ENCODE measurements at places on chromosomes 6 and 20. TPM values are rescaled to one million over a fixed set of nuclear protein-coding genes. Genes with fewer than 3 reads are reported as not detected.

Gene MYB
- polyA plus RNA-seq, result not detected

Gene SNAI1
- 8.4 TPM for polyA plus RNA-seq

Gene PPARD
- 21.2 TPM for polyA plus RNA-seq

Gene PAK5
- 0.07 TPM for polyA plus RNA-seq

Gene CAP2
- 66.1 TPM for polyA plus RNA-seq

Gene C6orf52
- polyA plus RNA-seq, result 0.29 TPM

- DNase-seq, result no peak
Observed at GRCh38 chr20:50325651-50326050, 135.0 kb downstream of the CEBPB start.

DNA sequence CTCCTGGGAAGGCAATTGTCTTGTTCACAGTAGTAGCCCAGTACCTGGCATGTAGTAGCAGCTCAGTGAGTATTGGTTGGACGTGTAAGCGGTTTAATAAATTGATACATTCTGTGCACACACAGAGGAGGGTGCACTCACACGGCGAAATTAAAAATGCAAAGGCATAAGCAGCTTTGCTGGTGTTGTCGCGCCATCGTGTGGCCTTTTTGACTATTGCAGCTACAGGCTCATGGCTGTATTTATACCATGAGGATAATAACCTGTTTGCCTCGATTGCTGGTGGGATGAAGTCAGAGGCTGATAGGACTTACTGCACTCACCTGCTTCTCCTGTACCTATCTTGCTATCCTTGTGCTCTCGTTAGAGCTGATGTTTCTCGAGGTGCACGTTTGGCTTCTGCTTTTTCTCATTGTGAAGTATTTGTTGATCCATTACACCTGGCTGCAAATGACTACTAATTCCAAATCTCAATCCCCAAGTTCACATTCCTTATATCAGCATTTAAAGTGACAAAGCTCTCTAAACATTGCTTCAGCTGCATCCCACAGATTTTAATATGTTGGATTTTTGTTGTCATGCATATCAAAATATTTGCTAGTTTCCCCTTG is 61.5 kb downstream of the TBXT start:
- peak; percentile 69 for DNase-seq

GRCh38 chr6:112833581-112834131 is 486.5 kb downstream of the RFPL4B start:
- no peak for DNase-seq

DNA sequence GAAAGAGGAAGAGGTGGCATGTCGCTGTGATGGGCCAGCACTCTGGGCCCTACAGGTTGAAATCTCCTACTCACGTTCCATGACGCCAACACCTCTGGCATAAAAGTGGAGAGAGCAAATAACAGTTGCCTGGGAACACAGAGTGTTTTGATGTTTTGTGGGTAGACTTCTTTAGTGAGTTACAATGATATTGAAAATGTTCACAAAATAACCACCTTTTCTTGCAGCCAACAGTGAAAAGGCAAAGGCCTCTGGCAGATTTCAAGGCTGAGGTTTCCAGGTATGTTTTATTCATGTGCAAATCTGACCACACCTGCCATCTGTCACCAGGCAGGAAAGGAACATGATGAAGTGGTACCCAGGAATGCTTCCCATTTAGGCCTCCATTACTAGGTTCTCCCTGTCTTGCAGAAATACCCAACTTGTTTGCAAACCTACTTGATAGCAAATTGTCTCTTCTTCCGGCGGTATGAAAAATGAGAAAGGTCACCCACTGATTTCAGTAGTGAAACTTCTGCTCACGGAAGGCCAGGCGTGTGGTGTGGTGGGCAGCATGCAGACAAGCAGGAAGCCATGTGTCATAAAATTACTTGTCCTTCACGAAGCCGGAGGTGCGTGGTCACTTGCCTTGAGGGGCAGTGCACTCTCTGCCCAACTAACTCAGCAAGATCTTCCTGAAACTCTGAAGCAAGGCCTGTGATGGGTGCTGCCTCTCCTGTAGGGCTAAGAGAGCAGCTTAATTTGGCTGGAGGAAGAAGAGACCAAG is 299.1 kb upstream of the PRDM1 start:
- no peak for DNase-seq

- no peak for DNase-seq
Observed at GRCh38 chr6:161138543-161139303, 135.1 kb downstream of the AGPAT4 start.

DNA sequence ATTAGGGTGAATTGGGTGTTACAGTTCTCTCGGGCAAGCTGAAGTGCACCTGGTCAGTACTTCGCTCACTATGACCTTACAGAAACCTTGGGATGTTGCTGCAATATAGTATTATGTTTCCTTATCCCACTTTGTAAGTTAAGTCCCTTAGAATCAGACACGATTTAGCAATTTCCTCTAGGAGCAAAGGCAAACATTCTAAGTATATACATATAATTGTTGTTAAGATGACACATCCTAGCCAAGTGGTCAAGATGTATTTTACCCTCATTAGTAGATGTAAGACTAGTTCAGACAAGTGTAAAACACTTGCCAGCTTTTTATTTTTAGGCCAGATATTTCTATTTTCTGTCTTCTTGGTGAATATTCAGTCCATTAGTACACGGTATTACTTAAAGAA is 31.1 kb upstream of the RGS17 start:
- DNase-seq, result no peak

- DNase-seq, result no peak
Observed at GRCh38 chr6:40854592-40854991, 184.4 kb downstream of the UNC5CL start.

DNA sequence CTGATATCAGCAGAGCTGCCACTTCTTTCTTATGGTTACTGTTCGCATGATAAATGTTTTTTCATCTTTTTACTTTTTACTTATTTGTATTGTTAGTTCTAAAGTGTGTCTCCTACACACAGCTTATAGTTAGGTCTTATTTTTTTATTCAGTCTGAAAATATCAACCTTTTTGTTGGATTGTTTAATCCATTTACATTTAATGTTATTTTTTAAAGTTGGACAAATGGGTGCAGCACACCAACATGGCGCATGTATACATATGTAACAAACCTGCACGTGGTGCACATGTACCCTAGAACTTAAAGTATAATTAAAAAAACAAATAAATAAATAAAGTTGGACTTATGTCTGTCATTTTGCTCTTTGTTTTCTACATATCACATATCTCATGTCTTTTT is 40.3 kb upstream of the FOXC1 start:
- DNase-seq, result no peak

DNA sequence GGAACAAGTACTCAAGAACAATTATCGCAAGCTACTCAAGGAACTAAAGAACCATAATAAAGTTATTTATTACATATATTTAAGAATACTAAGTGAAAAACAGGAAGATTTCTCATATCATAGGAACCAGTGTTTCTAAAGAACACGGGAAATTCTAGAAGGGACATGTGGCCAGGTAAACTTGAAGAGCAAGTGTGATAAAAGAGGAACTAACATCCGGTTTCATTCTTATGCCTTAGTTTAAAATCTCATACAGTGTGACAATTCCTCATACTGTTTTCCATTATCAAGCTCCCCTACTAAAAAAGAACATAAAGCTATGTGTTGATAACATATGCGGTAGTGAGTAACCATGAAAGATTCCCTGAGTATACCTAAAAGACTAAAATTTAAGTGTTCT is 163.5 kb upstream of the SHLD1 start:
- no peak for DNase-seq

DNA sequence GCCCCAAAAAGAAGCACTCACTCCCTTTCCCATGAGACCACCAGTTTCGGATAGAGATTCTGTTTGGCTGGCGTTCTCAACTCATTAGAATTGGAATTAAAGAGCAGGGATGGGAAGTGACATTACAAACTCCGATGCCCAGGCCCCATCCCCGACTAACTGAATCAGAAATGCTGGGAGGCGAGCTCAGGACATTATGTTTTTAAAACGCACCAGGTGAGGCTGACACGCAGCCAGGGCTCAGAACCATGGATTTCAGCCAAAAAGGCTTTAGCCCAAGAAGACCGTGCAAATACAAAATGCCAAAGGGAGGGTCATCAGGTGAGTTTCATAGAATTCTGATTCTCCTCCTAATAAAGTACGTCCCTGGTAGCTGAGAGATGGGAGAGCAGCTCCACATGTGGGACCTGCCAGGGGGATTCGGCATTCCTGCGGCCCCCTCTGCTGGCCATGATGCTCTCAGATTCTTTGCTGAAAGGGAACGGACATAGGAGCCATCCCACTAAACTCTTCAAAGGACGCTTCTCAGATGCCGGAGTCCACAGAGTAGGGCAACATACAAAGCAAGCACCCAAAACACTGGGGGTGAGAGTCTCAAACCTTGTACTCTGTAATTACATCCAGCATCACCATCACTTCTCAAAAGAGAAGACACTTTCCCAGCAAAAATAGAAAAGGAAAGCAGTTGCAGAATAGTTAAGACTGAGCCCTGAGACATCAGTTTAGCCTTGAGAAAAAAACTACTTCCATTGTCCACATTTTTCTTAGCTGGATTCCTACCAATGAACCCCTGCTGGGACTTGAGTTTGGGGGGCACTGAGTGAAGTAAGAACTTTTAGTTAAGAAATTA is 205.2 kb downstream of the BMP7 start:
- DNase-seq, result no peak

GRCh38 chr6:71420095-71420692 is 131.6 kb downstream of the OGFRL1 start:
- DNase-seq, result peak; percentile 69

- DNase-seq, result no peak
Observed at GRCh38 chr6:147904416-147904815, 395.9 kb downstream of the SAMD5 start.

DNA sequence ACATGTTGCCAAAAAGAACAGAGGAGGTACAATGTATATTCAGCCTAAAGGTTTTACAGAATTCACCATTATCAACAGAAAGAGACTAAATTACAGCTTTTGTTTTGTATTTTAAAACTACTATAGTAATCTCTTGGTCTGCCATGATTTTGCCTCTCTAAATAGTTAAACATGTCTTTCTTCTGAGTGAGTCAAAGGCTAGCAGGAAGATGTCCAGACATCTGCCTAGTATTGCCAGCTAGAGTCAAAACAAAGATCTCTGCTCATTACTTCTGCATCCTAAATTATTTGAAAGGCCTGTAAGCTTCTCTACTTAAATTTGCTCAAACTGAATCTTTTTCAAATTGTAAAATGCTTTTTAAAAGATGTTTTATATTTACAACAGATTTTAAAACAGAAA is 8.8 kb downstream of the ASF1A start:
- no peak for DNase-seq

- DNase-seq, result no peak
Observed at GRCh38 chr20:34680586-34681175, 3.8 kb upstream of the PIGU start.

DNA sequence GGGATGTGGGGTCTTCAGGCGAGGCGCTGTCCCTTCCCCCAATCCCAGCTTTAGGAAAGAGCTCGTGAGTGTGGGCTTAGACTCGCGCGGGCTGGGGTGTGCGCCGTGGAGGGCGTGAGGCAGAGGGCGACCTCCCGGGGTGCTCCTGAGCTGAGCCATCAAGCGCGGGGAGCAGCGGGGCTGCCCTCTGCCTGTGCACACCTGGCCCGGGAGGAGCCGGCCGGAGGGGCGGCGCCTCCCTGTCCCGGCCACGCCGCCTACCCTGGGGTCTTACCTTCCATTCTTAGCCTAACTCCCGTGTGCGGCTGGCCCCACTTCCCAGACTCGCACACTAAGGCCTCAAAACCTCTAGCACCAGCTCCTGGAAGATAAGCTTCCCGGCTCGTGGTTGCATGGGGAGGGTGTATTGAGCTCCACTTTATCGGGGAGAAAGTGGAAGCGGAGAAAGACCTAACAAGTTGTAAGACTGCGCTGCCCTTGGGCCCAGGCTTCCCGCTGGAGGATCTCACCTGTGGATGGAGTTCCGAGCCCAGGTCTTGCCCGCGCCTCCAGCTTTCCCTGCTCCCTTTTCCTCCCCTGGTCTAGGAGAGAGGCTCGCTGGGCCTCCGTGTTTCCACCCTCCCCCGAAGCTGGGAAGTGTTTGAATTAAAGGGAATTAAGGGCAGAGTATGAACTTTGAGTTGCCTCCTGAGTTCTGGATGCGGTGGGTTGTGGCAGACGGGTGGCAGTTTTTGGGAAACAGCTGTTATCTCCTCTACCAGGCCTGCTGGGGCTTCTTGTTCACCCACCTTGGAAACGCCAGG is 1.2 kb downstream of the DNMT3B start:
- DNase-seq, result no peak
